ENCODE measurements at places on chromosomes 1 and 21. TPM values are rescaled to one million over a fixed set of nuclear protein-coding genes. Genes with fewer than 3 reads are reported as not detected.

- DNase-seq: no peak
Observed at GRCh38 chr1:186782791-186783190, 46.0 kb upstream of the PLA2G4A start.

- DNase-seq: no peak
Observed at GRCh38 chr1:180907313-180908055, 5.2 kb upstream of the KIAA1614 start.

DNA sequence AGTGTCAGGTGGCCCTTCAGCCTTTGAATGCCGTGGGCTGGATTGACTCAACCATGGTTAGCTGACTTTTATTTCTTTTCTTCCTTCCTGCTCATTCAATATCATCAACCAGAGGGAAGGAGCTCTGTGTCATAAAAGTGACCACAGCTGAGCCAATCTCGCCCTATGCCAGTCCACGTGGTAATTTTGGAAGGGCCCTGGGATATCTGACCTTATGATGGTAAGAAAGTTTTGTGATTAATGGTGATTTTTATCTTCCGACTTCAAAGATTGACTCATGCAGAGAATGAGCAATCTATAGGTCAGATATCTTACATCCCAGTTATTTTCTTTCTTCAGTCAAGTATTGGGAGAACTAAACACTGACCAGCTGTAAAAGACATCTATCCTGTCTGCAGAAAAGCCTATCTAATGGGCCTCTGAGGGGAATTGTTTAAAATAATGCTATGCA, 170.3 kb downstream of the ZC3H11B start:
- DNase-seq: no peak

DNA sequence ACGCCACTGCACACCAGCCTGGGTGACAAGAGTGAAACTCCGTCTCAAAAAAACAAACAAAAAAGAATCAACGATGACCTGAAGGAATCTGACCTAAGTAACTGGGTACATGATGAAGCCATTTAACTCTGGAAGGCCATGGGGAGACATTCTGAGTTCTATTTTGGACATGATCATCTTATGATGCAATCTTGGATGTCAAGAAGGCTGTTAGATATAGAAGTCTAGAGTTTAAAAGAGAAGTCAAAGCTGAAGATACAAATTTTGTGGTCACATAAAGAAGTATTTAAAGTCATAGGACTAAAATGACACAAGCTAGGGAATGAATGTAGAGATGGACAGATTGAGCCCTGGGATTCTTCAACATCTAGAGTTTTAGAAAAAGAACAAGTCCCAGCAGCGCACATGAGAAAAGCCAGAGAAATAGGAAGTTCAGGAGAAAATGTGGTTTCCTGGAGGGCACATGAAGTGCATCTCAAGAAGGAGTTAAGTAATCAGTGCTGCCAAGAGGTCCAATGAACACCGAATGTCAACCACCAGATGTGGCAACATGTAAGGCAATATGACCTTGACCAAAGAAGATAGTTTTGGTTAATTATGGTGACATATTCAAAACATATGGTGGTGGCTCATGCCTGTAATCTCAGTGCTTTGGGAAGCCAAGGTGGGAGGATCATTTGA, 26.8 kb downstream of the ELK4 start:
- DNase-seq: no peak

DNA sequence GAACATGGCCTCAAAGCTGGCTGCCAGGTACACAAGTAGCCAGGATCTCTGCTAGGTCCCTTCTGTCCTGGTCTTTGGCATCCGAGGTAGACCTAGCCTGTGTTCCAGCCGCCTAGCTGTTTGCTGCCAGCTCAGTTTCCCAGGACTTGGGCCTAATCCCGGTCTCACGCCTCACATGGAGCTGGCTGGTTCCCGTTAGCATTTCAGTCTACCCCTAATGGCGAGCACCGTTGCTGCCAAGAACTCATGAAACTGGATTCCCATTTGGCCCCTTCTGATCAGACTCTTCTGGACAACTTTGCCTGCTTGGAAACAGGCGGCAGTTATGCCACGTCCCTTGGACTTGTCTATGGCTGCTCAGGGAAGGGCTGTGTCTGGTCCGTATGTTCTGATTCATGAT, 26.2 kb upstream of the HHAT start:
- no peak for DNase-seq

- DNase-seq: no peak
Observed at GRCh38 chr1:32899586-32900296, 1.4 kb downstream of the TMEM54 start.

- DNase-seq: no peak
Observed at GRCh38 chr1:156652992-156653355, 11.1 kb downstream of the BCAN start.

- no peak for DNase-seq
Observed at GRCh38 chr1:179251675-179252074, 22.2 kb upstream of the ABL2 start.

DNA sequence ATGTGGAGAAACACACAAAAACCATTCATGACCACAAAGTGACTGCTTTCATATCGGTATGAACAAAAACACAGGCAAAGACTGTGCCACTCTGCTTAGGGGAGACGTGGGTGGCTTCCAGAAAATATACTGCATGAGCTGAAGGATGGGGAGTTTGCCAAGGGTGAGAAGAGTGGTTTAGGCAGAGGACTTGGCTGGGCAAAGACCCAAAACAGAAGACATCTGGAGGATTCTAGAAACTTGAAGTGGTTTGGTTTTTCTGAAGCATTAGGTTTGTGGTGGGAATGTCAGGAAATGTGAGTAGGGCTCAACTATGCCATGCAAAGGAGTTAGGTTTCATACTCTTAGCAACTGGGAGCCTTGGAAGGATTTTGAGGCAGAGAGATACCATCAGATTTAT, 26.6 kb upstream of the DNM3 start:
- DNase-seq: no peak

GRCh38 chr1:110561596-110561995, 42.6 kb upstream of the KCNA10 start:
- DNase-seq: no peak

DNA sequence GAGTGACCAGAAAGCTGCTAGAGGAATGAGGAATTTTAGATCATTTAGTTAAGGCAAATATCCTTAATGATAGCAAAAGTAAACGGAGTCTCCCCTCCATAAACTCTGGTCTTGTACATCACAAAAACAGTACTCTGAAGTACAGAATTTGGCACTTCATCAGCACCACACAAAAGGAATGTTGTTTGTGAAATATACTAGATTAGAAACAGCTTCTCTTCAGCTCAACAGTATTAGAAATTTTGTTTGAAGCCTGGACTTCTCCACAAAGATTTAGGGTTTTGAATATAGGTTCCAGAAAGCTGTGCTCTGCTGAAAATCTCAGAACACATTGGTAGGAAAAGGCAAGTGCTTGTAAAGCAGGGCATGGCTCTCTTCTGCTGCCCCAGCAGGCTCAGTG, 135.1 kb upstream of the PTGFR start:
- no peak for DNase-seq

DNA sequence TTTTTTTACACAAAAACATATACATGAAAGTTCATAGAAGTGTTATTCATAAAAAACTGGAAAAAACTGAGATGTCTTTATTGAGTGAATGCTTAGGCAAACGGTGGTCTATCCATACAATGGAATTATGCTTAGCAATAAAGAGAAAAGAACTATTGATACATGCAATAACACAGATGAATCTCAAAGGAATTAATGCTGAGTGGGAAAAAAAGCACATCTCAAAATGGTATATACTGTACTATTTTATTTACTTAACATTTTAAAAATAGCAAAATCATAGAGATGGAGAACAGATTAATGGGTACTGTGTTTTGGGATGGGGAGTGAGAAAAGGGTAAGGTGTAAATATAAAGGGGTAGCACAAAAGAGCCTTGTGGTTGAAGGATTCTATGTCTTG, 29.8 kb downstream of the METTL18 start:
- no peak for DNase-seq

DNA sequence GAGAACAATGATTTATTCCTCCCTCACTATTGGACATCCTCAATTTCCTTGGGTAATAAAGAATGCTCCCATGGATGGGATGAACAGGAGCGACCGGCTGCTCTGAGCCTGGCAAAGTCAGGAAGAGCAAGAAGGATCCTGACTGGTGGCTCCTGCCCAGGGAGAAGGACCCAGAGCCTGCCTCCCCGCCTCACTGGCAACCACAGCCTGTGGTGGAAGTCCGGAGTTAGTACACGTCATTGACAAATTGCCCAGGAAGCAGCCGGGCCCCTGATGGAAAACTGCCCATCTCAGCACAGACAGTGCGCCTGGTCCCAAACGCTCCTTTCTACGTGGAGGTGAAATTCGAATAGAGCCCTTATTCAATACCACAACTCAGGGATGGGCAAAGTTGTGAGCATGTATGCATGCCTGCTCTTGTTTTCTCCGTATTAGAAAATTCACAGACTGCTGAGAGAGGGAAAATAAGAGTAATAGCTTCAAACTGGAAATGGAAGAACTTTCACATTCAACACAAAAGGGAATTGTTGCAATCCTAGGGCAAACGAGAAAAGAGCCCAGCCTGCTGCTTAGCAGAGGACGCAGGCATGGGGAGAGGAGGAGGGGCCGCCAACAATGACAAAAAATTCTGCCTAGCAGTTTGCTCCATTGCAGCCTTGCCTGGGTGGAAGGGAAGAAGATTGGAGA, 397.1 kb upstream of the VAMP3 start:
- DNase-seq: no peak

C1QA gene
- 0.27 TPM for total RNA-seq

CNIH3 gene
- 1.9 TPM for total RNA-seq

RPS8 gene
- total RNA-seq: 3,219 TPM

GUCA2A gene
- total RNA-seq: not detected

DEGS1 gene
- total RNA-seq: 25.3 TPM

KIF14 gene
- 0.54 TPM for total RNA-seq
